Fibroblast of upper back skin (primary cell): ENCODE measurements at places on chromosomes 2 and 18.

DNA sequence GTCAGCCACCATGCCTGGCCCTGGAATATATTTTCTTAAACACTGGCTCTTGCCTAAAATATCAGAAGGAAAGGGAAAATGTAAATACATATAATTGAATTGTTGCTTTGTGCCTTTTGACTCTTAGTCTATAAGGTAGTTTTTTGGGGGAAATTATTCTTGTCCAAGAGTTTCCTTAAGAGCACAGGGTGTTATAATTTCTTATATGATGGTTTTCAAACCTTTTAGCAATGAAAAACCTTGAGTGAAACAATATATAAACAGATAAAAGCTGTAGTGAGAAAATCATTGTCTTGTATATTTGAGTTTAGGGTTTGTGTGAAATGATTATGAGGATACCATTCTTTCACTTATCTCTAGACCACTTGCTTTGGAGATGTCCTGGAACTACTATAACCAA, 40.2 kb downstream of the DDX1 start:
- DNase-seq = no peak

DNA sequence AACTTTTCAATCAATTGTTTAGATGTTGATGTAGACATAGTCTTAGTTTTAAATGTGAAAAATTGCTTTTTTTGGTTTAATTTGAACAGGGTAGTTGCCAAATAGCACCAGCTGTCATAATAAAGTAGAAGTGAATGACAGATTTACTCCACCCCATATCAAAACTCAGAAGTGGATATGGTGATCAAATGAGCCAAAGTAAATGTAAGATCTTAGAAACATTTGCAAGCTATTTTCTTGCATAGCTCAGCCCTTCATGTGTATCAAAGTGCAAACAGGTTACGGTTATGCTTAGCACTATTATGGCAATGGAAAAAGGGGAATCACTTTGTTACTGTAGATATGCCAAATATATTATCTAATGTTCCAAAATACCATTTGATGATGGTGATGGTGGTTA, 540.9 kb upstream of the NRP2 start:
- no peak for DNase-seq

GRCh38 chr18:58394046-58394445, 234.8 kb downstream of the ALPK2 start:
- peak; percentile 19 for DNase-seq

DNA sequence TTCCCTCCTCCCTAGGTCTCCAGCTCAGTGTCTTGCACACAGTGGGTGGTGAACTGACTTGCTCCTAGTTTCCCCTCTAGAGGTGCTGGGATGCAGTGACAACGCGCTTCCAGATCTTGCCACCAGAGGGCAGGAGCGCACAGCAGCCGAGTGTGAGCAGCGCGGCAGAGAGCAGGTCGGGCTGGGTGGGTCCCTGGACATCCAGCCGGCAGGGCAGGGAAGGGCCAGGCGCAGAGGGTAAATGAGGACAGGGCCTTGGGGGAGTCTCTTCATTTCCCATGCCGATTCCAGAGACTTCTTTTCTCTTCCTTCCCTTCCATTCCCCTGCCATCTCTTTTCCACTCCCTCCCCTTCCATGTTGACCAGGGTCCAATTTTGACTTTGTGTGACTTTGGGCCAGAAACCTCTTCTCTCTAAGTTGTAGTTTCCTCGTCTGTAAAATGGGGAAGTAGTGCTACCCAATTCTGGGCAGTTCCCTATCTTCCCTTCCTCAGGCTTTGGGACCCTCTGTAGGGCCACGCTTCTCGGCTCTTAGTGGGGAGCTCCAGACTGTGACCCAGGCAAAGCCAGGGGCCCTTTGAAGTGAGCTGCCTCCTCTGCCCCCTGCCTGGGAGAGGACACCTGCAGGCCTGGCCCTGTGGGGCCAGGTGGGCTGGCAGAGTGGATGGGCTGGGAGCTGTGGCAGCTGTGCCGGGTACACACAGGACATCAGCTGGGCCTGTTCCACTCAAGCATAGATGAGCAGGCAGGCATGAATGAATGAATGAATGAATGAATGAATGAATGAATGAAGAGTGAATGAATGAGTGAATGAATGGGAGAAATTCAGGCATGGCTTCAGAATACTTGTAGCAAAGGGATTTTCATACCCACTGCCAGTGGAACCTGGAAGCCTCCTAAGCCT, 43.3 kb upstream of the TAF1B start:
- peak; percentile 79 for DNase-seq

- no peak for DNase-seq
These were observed 18.0 kb downstream of the COLEC11 start for GRCh38 chr2:3612639-3613523.

GRCh38 chr2:37306024-37306423, 18.6 kb downstream of the PRKD3 start:
- DNase-seq = no peak

DNA sequence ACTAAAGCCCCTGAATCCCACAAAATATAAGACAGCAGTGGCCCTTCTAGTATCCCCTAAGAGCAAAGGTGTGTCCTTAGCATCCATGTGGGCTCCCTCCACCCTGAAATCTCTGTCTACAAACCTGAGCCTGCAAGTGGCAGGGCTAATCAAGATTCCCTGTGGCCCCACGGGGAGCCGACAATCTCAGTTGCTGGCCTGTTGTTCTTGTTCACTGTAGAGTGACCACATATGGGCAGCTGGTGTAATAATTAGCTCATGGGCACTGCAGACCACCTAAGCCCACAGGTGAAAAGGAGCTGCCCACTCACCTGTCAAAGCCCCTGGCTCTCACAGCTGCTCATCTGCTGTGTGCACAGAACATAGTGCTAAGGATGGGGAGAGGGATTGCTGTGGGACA, 102.3 kb downstream of the MRO start:
- no peak for DNase-seq

- peak; percentile 78 for DNase-seq
These were observed 156.4 kb downstream of the CCBE1 start for GRCh38 chr18:59540780-59541179.

DNA sequence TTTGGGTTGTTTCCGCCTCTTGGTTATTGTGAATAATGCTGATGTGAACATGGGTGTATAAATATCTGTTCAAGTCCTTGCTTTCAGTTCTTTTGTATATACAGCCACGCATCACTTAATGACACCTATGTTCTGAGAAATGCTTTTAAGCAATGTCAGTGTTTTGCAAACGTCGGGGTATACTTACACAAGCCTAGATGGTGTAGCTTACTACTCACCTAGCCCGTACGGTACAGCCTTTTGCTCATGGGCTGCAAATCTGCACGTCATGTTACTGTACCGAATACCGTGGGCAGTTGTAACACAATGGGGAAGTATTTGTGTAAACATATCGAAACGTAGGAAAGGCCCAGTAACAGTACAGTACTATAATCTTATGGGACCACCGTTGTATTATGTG, 12.4 kb downstream of the RALB start:
- no peak for DNase-seq

DNA sequence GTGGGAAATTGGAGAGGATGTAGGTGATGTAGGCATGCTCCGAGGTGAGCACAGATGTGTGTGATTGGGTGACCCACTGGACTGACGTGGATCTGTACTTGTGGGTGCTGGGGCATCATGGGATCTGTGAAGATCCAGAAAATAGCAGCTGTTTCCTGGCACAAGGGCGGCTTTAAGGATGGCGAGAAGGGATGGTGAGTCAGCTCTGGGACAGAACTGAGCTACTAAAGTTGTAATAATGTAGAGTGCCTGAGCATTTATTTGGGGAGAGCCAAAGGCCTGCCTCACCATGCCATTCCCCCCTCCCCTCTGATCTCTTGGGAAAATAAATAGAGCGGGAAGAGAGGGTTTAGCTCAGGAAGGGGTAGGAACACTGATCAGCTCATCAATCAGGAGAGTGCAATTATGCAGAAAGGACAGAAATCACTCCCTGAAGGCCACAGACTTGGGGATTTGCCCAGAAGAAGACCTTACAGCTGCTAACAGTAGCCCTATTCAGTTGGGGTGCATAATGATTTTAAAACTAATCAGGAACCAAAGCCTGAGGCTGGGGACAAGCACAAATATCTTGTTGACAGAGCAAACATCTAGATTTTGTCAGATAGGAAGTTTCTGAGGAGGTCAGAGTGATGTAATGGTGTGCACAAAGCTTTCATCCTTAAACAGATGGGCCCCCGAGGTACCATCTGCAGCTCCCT, 30.3 kb downstream of the TANC1 start:
- DNase-seq = peak; percentile 45

- no peak for DNase-seq
These were observed 10.2 kb upstream of the TEX261 start for GRCh38 chr2:71004857-71005256.

GRCh38 chr2:121030523-121030922, 254.5 kb downstream of the TFCP2L1 start:
- no peak for DNase-seq

- DNase-seq = peak; percentile 97
These were observed 61.3 kb downstream of the EFEMP1 start for GRCh38 chr2:55862246-55862645.

DNA sequence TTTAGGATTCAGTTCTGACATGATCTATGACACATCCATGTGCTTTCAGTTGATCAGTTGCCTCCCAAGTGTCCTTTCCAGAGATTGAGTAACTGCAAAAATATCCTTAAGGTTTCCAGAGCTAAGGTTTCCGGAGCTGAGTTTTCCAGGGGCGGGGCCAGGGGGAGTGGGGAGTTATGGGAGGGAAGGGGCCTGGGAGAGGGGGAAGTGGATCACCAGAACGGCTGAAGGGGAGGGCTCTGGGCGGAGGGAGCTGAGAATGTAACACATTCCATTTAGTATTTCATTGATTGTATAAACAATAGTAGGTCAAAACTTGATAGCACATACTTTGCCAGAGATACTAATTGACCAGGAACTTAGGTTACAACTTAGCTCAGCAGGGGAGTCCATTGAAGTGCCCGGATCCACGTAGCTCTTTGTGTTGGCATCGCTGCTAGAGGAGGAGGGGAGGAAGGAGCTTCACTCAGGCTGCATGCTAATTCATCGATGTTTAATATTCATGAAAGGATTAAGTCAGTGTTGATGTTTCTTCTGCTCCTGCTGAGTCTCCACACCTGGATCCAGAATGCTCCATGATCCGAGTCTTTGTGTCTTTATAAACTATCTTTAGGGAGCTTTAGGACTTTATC, 289.8 kb downstream of the ALPK2 start:
- DNase-seq = peak; percentile 69

- DNase-seq = no peak
These were observed 463.9 kb upstream of the HS6ST1 start for GRCh38 chr2:128782411-128783192.

DNA sequence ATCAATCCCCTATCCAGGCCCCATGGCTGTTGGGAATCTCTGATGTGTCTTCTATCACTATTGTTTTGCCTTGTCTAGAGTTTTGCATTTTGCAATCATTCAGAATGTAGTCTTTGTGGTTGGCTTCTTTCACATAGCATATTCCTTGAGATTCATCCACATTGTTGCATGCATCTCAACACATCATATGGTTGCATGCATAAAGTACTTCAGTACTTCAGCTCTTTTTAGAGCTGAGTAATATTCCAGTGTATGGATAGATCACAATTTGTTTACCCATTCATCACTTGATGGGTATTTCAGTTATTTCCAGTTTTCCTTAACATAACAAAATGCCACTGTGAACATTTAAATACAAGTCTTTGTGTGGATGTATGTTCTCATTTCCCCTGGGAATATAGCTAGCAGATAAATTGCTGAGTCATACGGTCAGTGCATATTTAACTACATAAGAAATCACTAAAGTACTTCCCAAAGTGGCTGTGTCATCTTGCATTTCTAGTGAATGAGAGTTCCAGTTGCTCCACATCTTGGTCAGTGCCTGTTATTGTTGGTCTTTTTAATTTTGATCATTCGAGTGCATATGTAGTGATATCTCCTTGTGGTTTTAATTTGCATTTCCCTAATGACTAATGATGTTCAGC, 138.8 kb downstream of the BCL11A start:
- peak; percentile 89 for DNase-seq

DNA sequence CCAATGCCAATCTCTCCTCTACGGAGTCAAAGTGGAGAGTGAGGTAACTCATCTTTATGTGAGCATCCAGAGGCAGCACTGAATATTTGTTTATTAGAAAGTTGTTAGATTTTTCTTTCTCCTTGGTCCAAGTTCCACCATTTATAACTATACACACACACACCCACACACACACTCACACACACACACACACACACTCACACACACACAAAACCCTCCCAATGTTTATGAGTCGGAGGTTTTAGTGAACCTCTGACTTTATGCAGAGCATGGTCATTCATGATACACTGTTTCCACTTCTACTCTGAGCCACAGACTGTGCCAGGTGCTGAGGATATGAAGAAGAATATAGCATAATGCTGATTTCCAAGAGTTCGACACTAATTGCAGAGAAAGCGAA, 132.9 kb upstream of the CCDC68 start:
- DNase-seq = no peak

- no peak for DNase-seq
These were observed 291.8 kb upstream of the HS6ST1 start for GRCh38 chr2:128610496-128610895.

DNA sequence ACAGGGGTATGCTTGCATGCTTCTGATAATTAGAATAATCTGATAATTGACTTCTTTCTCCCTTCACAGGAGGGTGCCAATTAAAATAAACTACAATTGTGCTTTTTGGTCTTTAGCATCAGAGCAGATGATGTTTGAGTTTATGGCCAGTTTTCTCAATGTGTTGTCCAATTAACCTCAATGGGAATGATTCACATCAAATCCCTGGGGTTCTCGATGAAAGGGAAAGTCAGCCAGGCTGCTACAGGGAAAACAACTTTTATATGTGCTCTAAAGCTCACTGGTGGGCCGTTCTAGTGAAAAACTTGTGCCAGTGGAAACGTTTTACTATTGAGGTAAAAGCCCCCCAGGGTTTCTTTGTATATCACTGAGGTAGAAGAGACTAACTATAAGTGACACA, 887.3 kb upstream of the CRIM1 start:
- peak; percentile 7 for DNase-seq

DNA sequence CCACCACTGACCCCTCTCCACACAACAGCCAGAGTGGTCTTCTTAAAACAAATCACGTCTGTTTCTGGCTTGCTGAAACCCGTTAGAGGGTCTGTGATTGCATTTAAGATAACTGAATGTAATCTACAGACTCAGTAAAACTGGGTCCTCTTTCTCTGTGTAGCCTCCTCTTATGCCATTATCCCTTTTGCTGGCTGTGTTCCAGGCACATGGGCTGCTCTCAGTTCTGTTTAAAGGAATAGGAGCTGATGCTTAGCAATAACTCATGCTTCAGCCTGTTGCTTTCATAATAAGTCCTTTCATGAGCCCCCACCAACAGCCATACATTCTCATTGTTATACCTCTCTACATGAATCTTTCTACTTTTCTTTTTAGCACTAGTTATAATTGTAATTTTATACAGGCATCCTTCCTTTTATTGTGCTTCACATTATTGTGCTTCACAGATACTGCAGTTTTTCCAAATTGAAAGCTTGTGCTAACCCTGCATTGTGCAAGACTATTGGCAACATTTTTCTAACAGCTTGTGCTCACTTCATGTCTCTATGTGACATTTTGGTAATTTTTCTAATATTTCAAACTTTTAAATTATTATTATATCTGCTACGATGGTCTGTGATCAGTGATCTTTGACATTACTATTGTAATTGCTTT, 782.6 kb downstream of the MBD2 start:
- no peak for DNase-seq

- peak; percentile 36 for DNase-seq
These were observed 124.6 kb downstream of the TMEFF2 start for GRCh38 chr2:192070099-192070498.

- DNase-seq = peak; percentile 44
These were observed 30.1 kb upstream of the SERPINE2 start for GRCh38 chr2:224069172-224069571.

- no peak for DNase-seq
These were observed 1.0 kb upstream of the NPHP1 start for GRCh38 chr2:110205660-110206455.
